ENCODE measurements at places on chromosomes 1 and 21. TPM values are rescaled to one million over a fixed set of nuclear protein-coding genes. Genes with fewer than 3 reads are reported as not detected.

The AIRE gene
- not detected for total RNA-seq

The SIK1 gene
- 10.7 TPM for total RNA-seq

The ERICH3 gene
- not detected for total RNA-seq

The EPB41 gene
- 34.4 TPM for total RNA-seq

The RXFP4 gene
- not detected for total RNA-seq

Data from melanocyte of skin (primary cell).